ENCODE measurements at places on chromosomes 4 and X.

DNA sequence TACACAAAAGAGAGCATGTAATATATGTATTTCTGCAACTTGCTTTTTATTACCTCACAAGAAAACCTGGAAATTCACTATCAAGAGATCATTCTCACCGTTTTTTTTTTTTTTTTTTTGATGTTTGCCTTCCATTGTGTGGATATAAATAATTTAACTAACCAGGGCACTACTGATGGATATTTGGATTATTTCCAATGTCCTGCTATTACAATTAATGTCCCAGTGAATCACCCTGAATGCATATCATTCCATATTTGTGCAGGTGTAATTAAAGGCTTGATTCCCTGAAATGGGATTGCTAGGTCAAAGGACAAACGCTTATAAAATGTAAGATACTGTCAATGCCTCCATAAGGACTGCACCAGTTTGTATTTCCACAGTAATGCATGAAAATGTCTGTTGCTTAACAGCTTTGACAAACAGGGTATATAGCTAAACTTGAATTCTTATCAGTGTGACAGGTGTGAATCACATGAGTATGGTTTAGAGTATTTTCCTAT is 87.8 kb downstream of the NCAPG start:
- DNase-seq = no peak

GRCh38 chr4:126306152-126306869 is 991.6 kb downstream of the FAT4 start:
- no peak for DNase-seq

DNA sequence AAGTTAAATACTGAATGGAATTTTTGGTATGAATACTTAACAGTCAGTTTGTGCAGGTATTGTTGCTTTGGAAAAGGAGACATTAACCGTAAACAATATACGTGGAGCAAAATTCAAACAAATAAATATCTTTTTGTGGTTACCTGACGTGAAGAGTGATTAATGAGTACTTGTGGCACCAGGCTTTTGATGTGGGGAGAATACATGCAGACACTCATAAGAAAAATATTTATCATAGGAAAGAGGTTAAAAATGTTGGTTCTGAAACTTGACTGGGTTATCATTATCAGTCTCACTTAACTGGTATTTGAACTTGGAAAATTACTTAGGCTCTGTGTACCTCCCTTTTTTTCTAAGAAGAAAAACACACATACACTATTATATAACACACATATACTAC is 136.4 kb upstream of the NDST4 start:
- DNase-seq = no peak

DNA sequence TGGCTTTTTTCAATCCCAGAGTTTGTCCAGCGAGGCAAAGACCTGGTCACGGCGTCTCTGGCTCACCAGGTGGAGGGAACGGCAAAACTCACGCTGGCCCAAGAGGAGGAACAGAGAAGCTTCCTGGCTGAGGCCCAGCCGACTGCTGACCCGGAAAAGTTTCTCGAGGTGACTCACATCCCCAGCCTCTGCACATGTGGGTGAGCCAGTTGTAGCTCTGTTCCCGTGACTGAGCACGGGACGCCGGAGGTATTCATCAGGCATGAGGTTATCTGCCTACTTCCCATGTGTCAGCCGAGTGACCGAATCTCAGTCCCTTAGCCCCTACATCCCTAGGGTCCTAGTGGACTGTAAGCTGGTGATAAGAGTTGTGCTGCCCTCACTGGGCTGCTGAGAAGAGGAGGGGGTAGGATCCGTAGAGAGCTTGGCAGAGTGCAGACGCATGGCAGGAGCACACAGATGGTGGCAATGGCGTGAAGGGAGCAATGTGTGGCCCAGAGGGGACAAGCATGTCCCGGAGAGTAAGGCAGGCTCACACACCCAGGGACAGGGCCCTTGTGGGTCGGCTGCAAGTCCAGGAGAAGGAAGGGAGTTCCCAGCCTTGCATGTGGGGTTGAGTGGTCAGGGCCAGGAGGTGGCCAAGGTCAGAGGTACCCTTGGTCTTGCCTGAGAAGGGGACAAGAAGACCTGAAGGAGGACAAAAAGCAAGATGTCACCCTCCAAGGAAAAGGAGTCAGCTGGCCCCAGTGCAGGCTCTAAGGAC is 42.9 kb downstream of the EVC start:
- DNase-seq = no peak

GRCh38 chr4:55547466-55547770 is 709 bp upstream of the CLOCK start:
- DNase-seq = no peak
